ENCODE measurements at places on chromosomes 5 and 9. TPM values are rescaled to one million over a fixed set of nuclear protein-coding genes. Genes with fewer than 3 reads are reported as not detected.

The PCDHB11 gene
- 2.7 TPM for total RNA-seq

GRCh38 chr9:70760228-70760627 is 345.8 kb upstream of the KLF9 start:
- no peak overlapping the region for H3K27ac ChIP-seq
- H3K27me3 ChIP-seq: no peaks in the 10 kb centered on the region
- no peak overlapping the region for H3K4me3 ChIP-seq
- no peak for DNase-seq

GRCh38 chr5:127355337-127355736 is 64.7 kb downstream of the MEGF10 start:
- H3K27me3 ChIP-seq: no peaks in the 10 kb centered on the region
- no peak for DNase-seq
- no peaks in the 10 kb centered on the region for H3K4me1 ChIP-seq
- H3K4me3 ChIP-seq: no peak overlapping the region
- H3K27ac ChIP-seq: no peak overlapping the region

The ARSI gene
- 3.5 TPM for total RNA-seq

GRCh38 chr9:100170085-100170484 is 71.0 kb downstream of the INVS start:
- no peaks in the 10 kb centered on the region for H3K27me3 ChIP-seq
- no peaks in the 10 kb centered on the region for H3K4me1 ChIP-seq

DNA sequence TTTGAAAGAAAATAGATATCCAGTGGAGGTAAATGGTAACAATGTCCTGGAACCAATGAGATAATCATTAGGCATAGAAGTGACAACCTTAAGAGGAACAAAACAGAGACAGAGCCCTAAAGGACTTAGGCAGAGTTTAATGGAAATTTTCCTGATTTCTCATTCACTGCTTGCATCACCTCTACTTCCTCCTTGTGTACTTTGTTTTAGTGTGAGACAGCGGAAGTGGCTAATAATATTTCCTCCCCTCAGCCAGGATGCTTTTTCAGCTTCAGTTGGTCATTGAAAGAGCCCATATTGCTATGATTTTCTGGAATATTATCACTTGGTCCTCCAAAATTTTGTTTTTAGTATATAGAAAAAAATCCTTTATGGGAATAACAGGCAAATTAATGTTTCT is 153.4 kb upstream of the MPDZ start:
- no peak for DNase-seq
- H3K4me3 ChIP-seq: no peak overlapping the region
- no peak overlapping the region for H3K27ac ChIP-seq
- no peaks in the 10 kb centered on the region for H3K36me3 ChIP-seq
- no peaks in the 10 kb centered on the region for H3K4me1 ChIP-seq

DNA sequence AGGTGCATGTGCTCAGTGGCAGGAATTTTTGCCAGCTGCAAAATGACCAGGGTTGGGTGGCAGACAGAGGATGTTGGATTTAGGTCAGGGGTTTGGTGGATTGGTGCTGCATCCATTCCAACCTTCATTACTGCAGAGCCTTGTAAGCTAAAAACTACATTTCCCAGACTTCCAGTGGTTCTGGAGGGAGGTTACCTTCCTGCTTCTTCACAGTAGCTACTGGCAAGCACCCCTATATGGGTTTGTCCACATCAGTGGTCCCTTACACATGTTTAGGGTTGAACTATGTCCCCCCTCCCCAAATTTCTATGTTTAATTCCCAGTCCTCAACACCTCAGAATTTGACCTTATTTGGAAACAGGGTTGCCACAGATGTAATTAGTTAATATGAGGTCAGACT is 20.7 kb upstream of the IL17B start:
- no peaks in the 10 kb centered on the region for H3K27me3 ChIP-seq
- no peak overlapping the region for H3K4me3 ChIP-seq
- no peaks in the 10 kb centered on the region for H3K4me1 ChIP-seq
- H3K36me3 ChIP-seq: no peaks in the 10 kb centered on the region

The F2RL2 gene
- total RNA-seq: not detected

DNA sequence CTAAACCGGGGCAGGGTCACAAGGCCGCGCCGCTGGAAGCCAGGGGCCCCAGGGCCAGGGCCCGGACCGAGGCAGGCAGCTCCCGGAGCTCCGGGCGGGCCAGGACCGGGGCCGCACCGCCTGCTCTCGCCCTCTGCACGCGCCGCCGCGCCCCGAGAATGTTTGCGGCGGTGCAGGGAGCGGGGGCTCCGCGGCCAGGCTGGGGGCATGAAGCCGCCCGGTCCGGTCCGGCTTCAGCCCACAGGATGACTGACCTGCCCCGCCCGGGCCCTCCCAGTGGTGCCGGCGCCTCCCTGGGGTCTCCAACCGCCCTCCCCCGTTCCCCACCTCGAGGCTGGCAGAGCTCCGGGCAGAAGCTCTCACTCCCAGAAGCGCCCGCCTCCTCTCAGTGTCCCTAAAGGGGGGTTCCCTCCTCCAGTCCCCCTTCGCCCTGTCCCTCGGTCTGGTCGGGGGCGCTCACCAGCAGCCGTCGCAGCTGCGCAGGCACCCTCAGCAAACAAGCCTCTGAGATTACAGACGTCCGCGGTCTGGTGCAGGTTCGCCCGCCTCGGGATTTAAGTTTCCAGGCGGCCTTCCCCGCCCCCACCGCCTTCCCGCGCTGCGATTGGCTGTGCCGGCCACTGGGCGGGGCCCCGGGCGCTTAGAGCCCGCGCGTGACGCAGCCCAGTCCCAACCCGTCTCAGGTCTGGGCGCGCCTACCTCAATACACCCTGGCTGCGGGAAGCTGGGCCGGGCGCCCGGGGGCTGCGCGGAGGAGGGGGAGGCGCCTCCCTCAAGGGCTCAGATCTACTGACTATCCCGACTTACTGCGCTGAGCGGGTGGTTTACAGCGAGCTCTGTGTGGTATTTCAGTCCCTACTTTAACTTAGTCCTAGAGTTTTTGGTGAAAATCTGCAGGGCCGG is at the start of gene CTSV:
CTSV (minus strand) TSS at position 532 of the 903 bp plus-strand sequence. CDS start 1,099 bp downstream, outside the sequence.
- peak; percentile 91 for DNase-seq
- H3K36me3 ChIP-seq: no peaks in the 10 kb centered on the region
- H3K27ac ChIP-seq: peak within 1 kb of the TSS; percentile 32
- H3K4me1 ChIP-seq: peaks cover 14% of the 10 kb centered on the region
- peaks cover 25% of the 10 kb centered on the region for H3K27me3 ChIP-seq

DNA sequence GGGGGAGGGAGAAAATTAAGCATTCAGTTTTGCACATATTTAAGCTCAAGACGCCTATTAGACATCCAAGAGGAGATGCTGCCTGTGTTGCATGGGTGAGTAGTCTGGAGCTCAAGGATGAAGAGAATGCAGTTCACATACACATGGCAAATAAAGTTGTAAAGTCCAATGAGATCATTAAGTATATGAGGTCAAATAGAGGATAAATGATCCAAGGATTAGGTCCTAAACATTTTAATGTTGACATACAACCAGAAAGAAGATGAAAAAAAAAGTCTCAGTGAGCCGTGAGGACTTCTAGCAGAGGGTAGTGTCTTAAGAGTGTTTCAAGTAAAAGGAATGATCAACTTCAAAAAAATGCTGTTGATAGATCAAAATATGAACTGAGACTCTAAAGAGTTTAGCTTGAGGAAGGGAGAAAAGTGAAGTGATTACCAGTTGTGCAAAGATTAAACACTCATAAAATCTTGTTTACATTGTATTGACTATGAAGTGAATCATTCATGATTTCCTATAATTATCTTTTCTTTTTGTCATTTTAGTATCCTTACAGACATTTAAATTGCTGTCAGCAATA is 251.8 kb downstream of the ZNF608 start:
- H3K4me3 ChIP-seq: no peak overlapping the region
- H3K27me3 ChIP-seq: no peaks in the 10 kb centered on the region
- no peaks in the 10 kb centered on the region for H3K4me1 ChIP-seq
- H3K36me3 ChIP-seq: no peaks in the 10 kb centered on the region
- no peak for DNase-seq

The PCDHGA2 gene
- 2.7 TPM for total RNA-seq

- no peak for DNase-seq
- H3K27ac ChIP-seq: no peak overlapping the region
- no peak overlapping the region for H3K4me3 ChIP-seq
- H3K4me1 ChIP-seq: peaks cover 14% of the 10 kb centered on the region
Observed at GRCh38 chr5:74201334-74202081, 439.0 kb downstream of the ENC1 start.

DNA sequence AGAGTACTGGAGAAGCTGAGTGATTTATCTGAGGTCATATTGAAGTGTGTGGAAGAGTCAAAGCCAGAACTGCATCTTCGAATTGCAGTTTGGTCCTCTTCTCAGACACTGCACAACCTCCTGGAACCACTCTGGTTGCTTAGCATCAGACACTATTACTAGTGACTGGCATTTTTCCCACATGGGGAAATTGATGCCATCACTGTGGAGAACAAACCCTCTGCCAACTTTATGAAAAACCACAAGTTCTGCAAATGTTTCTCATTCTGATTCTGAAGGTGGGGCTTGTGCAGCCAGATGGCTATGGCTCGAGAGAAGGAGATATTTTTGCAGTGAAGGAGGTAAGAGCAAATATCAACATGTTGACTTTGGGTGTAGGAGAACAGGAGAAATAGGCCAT is 67.2 kb downstream of the KCTD16 start:
- no peaks in the 10 kb centered on the region for H3K36me3 ChIP-seq
- DNase-seq: no peak
- no peaks in the 10 kb centered on the region for H3K4me1 ChIP-seq

The PKD2L2 gene
- not detected for total RNA-seq

The IARS1 gene
- total RNA-seq: 74.2 TPM
